Natural killer cell (primary cell): ENCODE measurements at places on chromosomes 16 and 17. TPM values are rescaled to one million over a fixed set of nuclear protein-coding genes. Genes with fewer than 3 reads are reported as not detected.

GRCh38 chr17:31250229-31250628 lies 46.8 kb downstream of the OMG start:
- no peak for DNase-seq
- H3K27me3 ChIP-seq: no peaks in the 10 kb centered on the region
- no peaks in the 10 kb centered on the region for H3K4me1 ChIP-seq
- no peak overlapping the region for H3K4me3 ChIP-seq
- H3K27ac ChIP-seq: no peak overlapping the region

DNA sequence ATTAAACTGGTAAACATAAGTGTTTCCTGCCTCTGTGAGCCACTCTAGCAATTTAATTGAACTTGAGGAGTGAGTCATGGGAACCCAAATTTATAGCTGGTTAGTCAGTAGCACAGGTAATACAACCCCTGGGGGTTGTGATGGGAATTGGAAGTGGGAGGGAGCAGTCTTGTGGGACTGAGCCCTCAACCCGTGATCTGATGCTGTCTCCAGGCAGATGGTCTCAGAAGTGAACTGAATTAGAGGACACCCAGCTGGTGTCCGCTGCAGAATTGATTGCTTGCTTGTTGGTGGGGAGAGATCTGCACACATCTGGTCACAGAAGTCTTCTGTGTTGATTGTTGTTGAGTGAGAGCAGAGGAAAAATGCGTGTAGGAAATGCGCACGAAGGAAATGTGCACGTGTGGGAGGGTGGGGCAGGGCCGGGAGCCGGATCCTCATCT lies 7.7 kb upstream of the ST6GALNAC2 start:
- no peaks in the 10 kb centered on the region for H3K36me3 ChIP-seq
- no peaks in the 10 kb centered on the region for H3K27me3 ChIP-seq
- H3K4me3 ChIP-seq: no peak overlapping the region
- H3K27ac ChIP-seq: no peak overlapping the region

DNA sequence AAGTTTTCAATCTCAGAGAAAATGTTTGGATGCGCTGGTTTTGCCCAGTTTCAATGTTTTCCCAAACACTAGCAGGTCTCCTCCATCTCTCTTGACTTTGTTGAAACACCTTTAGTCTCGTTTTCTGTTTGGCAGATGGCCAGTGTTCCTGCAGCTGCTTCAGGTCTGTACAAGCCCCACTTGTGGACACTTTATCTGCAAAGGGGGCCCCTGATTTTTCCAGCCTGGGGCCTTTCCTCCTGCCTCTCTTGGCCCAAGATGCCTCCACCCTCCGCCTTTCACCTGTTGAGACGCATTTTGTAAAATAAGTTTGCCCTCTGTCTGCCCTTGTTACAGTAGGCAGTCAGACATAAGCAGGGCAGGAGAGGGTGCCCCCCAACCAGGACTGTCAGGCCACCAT lies 21.8 kb upstream of the PRM1 start:
- H3K27ac ChIP-seq: no peak overlapping the region
- no peak overlapping the region for H3K4me3 ChIP-seq
- H3K4me1 ChIP-seq: peaks cover 12% of the 10 kb centered on the region
- H3K36me3 ChIP-seq: no peaks in the 10 kb centered on the region

- H3K36me3 ChIP-seq: no peaks in the 10 kb centered on the region
- H3K4me1 ChIP-seq: peaks cover 26% of the 10 kb centered on the region
- no peak for DNase-seq
Observed at GRCh38 chr17:43769859-43770258, 8.9 kb downstream of the DUSP3 start.

- no peaks in the 10 kb centered on the region for H3K27me3 ChIP-seq
- no peak overlapping the region for H3K4me3 ChIP-seq
- H3K4me1 ChIP-seq: peaks cover 15% of the 10 kb centered on the region
- H3K36me3 ChIP-seq: no peaks in the 10 kb centered on the region
Observed at GRCh38 chr17:57750895-57751294, 5.8 kb upstream of the CCDC182 start.

GRCh38 chr16:1295465-1295864 lies 14.0 kb upstream of the UBE2I start:
- H3K36me3 ChIP-seq: no peaks in the 10 kb centered on the region
- H3K4me1 ChIP-seq: peaks cover under 1% of the 10 kb centered on the region
- DNase-seq: no peak
- H3K27me3 ChIP-seq: peaks cover 2% of the 10 kb centered on the region
- no peak overlapping the region for H3K27ac ChIP-seq
- H3K4me3 ChIP-seq: no peak overlapping the region

- H3K27ac ChIP-seq: no peak overlapping the region
- no peaks in the 10 kb centered on the region for H3K36me3 ChIP-seq
- no peak for DNase-seq
Observed at GRCh38 chr17:76369379-76369778, 15.0 kb upstream of the SPHK1 start.

DNA sequence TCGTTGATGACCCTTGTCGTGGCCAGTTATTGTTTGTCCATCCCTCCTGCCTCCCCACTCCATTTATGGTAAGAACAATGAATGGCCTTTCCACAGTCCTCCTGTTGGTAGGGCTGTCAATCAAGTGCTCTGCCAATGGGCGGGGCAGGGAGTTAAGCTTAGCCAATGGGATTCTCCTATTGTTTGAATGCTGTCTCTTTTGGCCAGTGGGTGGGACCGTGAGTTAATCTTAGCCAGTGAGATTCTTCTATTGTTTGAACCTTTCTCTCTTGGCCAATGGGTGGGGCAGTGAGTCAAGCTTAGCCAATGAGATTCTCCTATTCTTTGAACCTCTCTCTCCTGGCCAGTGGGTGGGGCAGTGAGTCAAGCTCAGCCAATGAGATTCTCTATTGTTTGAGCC lies 85.4 kb downstream of the IRX3 start:
- no peak overlapping the region for H3K27ac ChIP-seq
- no peaks in the 10 kb centered on the region for H3K36me3 ChIP-seq
- no peak overlapping the region for H3K4me3 ChIP-seq

GRCh38 chr17:81173762-81174155 lies 7.7 kb upstream of the AATK start:
- no peaks in the 10 kb centered on the region for H3K27me3 ChIP-seq
- no peak for DNase-seq
- H3K4me3 ChIP-seq: no peak overlapping the region
- H3K4me1 ChIP-seq: no peaks in the 10 kb centered on the region
- H3K27ac ChIP-seq: no peak overlapping the region

DNA sequence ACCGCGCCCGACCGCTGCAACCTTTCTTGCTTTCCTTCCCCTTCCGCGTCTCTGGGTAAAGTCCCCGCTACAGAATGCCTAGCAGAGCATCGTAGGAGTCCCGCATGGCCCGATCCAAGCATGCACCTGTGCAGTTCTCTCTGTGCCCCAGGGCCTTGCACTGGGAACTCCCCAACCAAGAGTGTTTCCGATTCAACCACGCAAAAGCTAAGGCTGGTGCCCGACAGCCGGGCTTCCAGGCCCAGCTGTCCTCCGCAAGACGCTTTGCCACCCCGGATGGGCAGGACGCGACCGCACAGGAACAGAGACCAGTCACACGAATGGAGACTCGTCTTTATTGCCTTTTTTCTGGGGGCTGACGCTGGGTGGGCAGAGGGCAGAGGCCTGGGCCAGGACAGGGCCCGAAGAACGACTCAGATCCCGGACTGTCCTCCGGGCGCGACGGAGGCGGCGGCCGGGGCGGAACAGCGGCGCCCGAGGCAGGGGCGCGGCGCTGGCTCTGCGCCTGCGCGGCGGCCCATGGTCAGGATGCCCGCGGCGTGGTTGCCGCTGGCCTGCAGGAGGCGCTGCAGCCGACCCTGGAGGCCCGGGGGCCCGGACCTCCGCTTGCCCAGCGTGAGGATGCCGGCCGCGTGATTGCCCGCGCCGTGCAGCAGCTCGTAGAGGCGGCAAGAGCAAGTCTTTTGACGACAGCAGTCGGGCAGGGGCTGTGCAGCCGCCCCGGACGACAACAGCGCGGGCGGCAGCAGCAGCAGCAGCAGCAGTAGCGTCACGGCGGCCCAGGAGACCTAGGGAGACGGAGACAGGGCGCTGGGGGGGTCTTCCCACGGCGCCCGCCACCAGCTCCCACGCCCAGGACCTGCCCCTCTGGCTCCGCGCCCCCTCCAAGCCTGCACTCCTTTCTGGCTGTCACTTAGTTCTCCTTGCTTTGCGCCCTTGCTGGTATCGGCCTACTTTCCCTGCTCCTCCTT lies 1.2 kb downstream of the HCRT start:
- peaks cover 12% of the 10 kb centered on the region for H3K27me3 ChIP-seq
- H3K27ac ChIP-seq: peak overlapping the region; percentile 88
- H3K4me3 ChIP-seq: peak overlapping the region; percentile 78
- DNase-seq: peak; percentile 82

DNA sequence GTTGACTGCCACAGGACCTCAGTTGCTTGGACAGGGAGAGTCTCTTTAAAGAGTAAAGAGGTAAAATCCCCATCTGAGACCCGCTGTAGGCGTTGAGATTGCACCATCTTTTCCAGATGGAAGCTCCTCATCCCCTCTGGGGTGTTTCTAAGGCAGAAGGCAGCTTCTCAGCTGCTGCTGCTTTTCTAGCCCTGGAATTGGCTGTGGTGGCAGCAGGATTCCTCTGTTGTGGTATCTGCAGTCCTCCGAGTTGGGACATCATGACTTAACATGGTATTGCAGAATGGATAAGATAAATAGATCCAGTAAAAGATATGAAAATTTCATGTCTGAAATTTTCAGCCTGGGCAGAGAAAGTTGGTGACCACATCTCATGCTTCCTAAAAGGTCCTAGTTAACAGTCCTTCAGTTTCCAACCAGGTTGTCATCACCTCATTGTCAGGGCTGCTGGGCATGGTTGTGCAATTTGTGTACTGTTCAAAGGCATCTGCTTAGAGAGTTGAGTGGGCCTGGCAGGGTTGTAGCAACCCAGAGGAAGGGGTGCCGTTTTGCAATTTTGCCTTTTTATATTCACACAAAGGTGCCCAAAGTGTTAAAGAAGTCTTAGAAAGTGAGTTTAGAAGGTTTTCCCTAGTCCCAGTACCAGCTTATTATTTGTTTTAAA lies 150.4 kb downstream of the SPECC1 start:
- no peaks in the 10 kb centered on the region for H3K36me3 ChIP-seq
- peaks cover 15% of the 10 kb centered on the region for H3K4me1 ChIP-seq
- H3K4me3 ChIP-seq: no peak overlapping the region
- H3K27ac ChIP-seq: no peak overlapping the region

DNA sequence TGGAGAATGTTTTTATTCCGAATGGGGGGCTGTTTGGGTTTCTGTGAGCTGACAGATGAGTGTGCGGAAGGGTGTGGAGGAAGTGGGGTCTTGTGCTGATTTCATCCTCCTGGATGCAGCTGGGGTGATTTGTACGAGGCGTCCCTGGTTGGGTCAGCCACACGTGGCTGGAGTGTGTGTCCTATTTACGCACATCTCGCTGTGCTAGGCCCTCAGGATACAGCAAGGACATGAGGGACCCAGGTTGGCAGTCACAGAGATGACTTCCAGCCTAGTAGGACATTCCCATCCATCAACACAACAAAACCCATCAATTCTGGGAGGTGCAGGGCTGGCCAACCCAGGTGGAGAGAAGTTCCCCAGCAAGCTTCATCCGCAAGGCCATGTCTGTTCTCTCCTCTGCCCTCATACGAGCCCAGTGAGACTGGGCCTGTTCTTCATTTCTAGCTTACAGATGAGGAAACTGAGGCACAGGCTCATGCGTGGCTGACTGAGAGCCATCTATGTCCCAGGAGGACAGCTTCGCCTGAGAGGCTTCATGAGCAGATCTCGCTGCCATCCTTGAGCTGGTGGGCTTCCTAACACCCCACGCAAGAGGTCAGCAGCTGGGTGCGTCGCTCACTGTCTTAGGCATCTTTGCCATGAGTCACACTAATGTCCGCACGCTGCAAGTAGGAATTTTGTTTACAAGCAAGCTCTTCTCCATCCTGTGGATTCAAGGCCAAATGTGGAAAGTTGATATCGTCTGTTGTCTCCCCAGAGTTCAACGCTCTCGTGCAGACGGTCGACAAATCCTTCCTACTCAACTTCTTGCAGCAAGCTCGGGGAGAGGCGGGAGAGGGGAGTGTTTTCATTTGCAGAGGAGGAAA lies 24.4 kb downstream of the IRF8 start:
- H3K27ac ChIP-seq: no peak overlapping the region
- H3K36me3 ChIP-seq: peaks cover 30% of the 10 kb centered on the region
- DNase-seq: no peak
- H3K27me3 ChIP-seq: no peaks in the 10 kb centered on the region
- no peak overlapping the region for H3K4me3 ChIP-seq
- H3K4me1 ChIP-seq: peaks cover 24% of the 10 kb centered on the region

DNA sequence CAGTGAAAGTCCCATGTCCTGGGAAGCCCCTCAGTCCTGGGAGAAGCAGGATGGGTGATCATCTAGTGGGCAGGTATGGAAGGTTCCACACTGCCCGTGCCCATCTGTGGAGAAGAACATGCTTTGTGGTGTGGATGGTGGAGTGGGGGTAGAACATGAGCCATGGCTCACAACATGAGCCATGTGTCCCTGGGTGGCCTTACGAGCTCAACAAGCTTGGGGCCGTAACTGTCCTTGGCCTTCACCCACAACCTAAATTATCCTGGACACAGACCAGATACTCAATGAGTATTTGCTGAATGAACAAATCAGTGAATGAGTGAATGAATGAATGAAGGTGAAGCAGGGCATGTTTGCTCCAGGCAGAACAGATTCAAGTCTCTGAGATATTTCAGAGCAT lies 13.5 kb downstream of the SOX8 start:
- H3K27ac ChIP-seq: no peak overlapping the region
- peaks cover 21% of the 10 kb centered on the region for H3K4me1 ChIP-seq
- H3K4me3 ChIP-seq: no peak overlapping the region

- DNase-seq: no peak
- H3K27ac ChIP-seq: no peak overlapping the region
- no peaks in the 10 kb centered on the region for H3K36me3 ChIP-seq
- peaks cover 18% of the 10 kb centered on the region for H3K4me1 ChIP-seq
- peaks cover 3% of the 10 kb centered on the region for H3K27me3 ChIP-seq
Observed at GRCh38 chr16:66358231-66358630, 8.3 kb upstream of the CDH5 start.

DNA sequence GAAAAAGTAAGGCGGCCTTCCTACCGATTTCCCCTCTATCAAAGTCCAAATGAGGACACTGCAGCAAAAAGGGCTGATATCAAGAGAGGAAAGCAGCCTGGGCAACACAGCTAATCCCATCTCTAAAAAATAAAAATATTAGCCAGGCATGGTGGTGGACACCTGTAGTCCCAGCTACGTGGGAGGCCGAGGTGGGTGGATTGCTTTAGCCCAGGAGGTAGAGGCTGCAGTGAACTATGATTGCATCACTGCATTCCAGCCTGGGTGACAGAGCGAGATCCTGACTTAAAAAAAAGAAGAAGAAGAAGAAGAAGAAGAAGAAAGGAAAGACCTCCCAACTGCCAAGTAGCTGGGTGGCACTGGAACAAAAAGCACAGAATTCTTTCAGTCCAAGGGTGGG lies 14.4 kb downstream of the CACNB1 start:
- H3K4me1 ChIP-seq: no peaks in the 10 kb centered on the region
- no peak overlapping the region for H3K27ac ChIP-seq
- no peak for DNase-seq
- H3K36me3 ChIP-seq: peaks cover 38% of the 10 kb centered on the region
- H3K27me3 ChIP-seq: no peaks in the 10 kb centered on the region

The EFNB3 gene
- total RNA-seq: not detected

The ZACN gene
- 0.80 TPM for total RNA-seq

The METRNL gene
- total RNA-seq: 227 TPM

The TEDC2 gene
- total RNA-seq: 0.47 TPM
